Left ventricle myocardium inferior (tissue), 1 donor: ENCODE measurements at places on chromosomes 1 and 21. TPM values are rescaled to one million over a fixed set of nuclear protein-coding genes. Genes with fewer than 3 reads are reported as not detected.
A peak's percentile ranks its signal among the peaks of the same experiment; 100 is the strongest.

DNA sequence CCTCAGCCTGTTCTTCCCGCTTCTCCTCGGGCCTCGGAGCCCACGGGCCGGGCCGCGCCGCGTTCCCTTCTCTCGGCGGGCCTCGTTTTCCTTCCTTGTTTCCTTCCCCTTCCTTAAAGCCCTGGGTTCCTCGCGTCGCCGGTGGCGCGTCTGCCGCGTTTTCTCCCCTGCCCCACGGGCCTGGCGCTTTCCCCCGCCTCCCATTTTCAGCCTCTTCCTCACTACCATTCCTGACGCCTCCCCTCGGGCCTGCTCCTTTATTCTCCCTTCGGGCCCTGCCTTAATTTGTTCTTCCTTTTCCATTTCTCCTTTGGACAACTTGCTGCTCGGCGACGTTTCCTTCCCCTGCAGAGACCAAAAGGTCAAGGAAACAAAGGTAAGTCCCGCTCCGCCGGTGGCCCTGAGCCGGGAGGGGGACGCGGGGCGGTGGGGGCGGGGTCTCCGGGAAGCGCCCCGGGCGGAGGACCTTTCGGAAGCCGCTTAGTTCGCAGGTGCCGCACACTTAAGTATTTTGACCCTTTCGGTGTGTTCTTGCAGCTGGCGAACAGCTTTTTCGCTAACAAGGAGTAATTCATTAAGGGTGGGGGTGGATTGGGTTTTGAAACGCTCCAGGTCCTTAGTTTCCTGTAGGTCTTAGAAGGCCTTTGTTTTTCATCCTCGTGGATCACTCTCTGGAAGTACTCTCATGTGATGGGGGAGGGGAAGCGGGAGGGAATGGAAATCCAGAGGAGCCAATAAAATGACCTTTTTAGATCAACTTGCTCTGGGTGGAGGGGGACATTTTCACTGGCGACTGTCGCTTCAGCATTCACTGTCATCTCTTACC, 780 bp downstream of the YTHDF2 start:
- H3K4me3 ChIP-seq, result peak overlapping the region; percentile 79
- H3K36me3 ChIP-seq, result peaks cover 45% of the 10 kb centered on the region
- no peaks in the 10 kb centered on the region for H3K27me3 ChIP-seq
- DNase-seq, result peak; percentile 24
- H3K4me1 ChIP-seq, result peaks cover 66% of the 10 kb centered on the region
- peak overlapping the region; percentile 87 for H3K27ac ChIP-seq

The FAM78B gene
- 4.5 TPM for total RNA-seq

- peaks cover 7% of the 10 kb centered on the region for H3K4me1 ChIP-seq
- H3K27ac ChIP-seq, result no peak overlapping the region
- peaks cover 61% of the 10 kb centered on the region for H3K36me3 ChIP-seq
- H3K4me3 ChIP-seq, result no peak overlapping the region
- no peaks in the 10 kb centered on the region for H3K27me3 ChIP-seq
These were observed 34.4 kb downstream of the NUCKS1 start for GRCh38 chr1:205715628-205716027.

The S100A14 gene
- total RNA-seq, result 6.5 TPM

DNA sequence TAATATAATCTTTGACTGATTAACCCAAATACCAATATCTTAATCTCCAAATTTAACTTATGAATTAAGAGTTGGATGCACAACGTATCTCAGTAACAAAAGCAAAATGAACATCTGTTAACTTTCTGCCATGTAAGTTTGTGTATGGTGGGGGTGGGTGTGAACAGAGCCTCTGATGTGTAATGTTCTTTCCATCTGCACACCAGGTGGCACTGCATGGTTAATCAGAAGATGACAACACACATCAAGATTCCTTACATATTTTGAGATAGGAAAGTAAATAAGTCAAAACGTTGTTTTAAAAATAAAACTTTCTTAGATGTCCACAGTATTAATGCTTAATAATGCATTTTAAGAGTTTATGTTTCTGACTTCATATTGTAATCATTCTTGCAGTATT, 251.9 kb downstream of the DPYD start:
- H3K36me3 ChIP-seq, result no peaks in the 10 kb centered on the region
- H3K27ac ChIP-seq, result no peak overlapping the region
- H3K4me3 ChIP-seq, result no peak overlapping the region
- DNase-seq, result no peak

DNA sequence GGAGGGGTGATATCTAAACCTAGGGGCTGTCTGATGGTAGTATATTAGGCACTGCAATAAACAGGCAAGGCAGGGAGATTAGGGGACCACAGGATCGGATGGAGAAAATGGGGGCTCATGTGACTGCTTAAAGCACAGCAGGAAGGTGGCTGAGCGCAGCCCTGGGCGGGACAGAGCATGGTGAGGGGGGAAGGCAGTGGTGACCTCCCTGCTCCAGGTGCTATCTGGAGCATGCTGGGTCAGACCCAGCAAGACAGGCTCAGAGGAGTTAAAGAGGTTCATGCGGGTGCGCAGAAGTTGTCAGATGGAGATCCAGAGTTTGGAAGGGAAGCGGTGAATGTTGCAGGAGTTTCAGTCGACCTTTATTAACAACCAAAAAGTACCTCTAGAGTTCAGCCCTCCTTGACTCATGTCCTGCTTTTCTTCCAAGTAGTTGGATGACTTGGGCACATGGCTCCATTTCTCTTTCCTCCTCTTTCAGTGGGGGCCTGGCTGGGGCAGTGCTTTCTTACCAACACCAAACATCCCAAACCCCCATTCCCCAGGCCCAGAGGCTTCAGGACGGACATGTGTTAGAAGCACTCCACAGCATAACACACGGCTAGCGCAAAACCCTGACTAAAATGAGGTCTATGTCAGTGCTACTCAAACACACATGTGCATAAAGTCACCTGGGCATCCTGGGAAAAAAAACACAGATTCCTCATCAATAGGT, 41.5 kb downstream of the CAPN9 start:
- no peak overlapping the region for H3K27ac ChIP-seq
- no peaks in the 10 kb centered on the region for H3K4me1 ChIP-seq
- H3K36me3 ChIP-seq, result no peaks in the 10 kb centered on the region

- no peak overlapping the region for H3K27ac ChIP-seq
- peaks cover 23% of the 10 kb centered on the region for H3K27me3 ChIP-seq
- no peaks in the 10 kb centered on the region for H3K4me1 ChIP-seq
These were observed 140.5 kb downstream of the TIAM1 start for GRCh38 chr21:31203431-31204054.

The KIF26B gene
- total RNA-seq, result 3.5 TPM

The SPRR2F gene
- not detected for total RNA-seq

The CACNA1S gene
- total RNA-seq, result not detected

The SPATA46 gene
- not detected for total RNA-seq

DNA sequence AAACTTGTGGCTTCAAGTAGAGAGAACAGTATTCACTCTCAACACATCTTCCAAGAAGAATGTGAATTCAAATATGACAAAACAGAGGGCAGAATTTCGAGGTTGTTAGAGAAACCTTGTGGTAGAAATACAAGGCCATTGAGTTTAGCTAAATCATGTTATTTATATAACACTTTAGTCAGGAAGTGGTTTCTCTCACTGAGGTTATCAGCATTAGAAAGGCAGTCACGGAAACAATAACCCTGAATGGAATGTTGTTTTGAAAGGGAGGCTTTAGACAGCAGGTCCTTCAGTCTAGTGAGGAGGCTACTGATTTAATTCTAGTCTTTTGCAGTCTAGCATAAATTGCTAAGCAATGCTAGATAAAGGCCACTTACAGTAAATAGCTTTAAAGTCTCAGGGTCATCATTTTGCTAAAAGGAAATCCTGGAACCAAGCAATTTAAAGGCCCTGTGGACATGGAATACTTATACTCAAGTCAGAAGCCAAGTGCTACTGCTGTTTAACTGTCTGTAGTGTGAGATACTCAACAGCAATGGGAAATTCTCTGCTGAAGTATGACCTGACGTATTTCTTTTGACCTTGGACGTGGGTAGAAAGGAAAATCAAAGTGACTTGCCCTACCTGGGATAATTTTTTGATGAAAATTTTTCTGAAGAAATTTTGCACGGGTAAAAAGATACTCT, 89.0 kb upstream of the CHODL start:
- H3K27ac ChIP-seq, result no peak overlapping the region
- H3K36me3 ChIP-seq, result no peaks in the 10 kb centered on the region
- no peak for DNase-seq
- H3K4me1 ChIP-seq, result peaks cover 8% of the 10 kb centered on the region
- H3K4me3 ChIP-seq, result no peak overlapping the region
- no peaks in the 10 kb centered on the region for H3K27me3 ChIP-seq

DNA sequence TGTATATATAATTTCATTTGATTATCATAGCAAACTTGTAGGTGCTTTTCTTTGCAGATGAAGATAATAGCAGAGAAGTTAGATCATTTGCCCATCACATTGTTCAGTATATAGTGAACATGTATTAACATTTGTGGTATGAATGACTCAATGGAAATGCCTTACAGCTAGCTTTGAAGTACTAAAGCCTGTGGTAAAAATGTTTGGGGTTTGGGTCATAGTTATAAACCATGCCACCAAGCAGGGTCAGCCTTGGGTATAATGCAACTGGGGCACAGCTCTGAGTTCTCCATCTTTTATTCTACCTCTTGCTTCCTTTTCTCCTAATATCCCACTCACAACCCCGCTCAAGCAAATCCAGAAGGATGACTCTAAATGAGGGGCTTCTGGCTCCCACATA, 141.6 kb downstream of the KCNT2 start:
- DNase-seq, result no peak
- H3K27me3 ChIP-seq, result no peaks in the 10 kb centered on the region
- H3K27ac ChIP-seq, result no peak overlapping the region
- no peaks in the 10 kb centered on the region for H3K4me1 ChIP-seq
- no peak overlapping the region for H3K4me3 ChIP-seq

The ZNF648 gene
- not detected for total RNA-seq

DNA sequence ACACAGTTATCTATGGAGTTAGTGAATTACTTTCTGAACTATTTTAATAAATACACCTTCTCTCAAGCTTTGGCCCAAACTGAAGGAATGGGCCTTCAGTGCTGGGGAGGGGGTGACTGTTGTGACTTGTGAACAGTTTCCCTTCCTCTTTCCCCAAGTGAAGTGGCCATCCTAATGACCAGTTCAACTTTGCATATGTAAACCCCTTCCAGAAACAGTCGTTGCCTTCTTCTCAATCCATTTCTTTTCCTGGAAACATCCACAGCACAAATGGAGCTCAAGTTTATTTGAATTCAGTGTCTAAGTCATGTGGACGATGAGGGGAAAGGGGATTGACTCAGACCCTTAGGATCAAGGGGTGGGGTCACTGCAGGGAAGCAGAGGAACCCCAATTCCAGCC, 1.3 kb upstream of the INPP5B start:
- H3K27ac ChIP-seq, result no peak overlapping the region
- H3K4me1 ChIP-seq, result peaks cover 29% of the 10 kb centered on the region
- no peaks in the 10 kb centered on the region for H3K27me3 ChIP-seq
- peaks cover 20% of the 10 kb centered on the region for H3K36me3 ChIP-seq
- no peak for DNase-seq

The LMO4 gene
- total RNA-seq, result 35.1 TPM

- H3K36me3 ChIP-seq, result no peaks in the 10 kb centered on the region
- no peak overlapping the region for H3K4me3 ChIP-seq
These were observed 80.1 kb downstream of the SH3BGR start for GRCh38 chr21:39531840-39532239.

GRCh38 chr1:63277195-63278192, 44.9 kb upstream of the FOXD3 start:
- H3K27ac ChIP-seq, result no peak overlapping the region
- no peak overlapping the region for H3K4me3 ChIP-seq
- H3K27me3 ChIP-seq, result peaks cover 40% of the 10 kb centered on the region
- H3K36me3 ChIP-seq, result no peaks in the 10 kb centered on the region
- no peak for DNase-seq

- no peak for DNase-seq
- H3K4me3 ChIP-seq, result no peak overlapping the region
- H3K27me3 ChIP-seq, result no peaks in the 10 kb centered on the region
- H3K27ac ChIP-seq, result peak overlapping the region; percentile 55
- H3K4me1 ChIP-seq, result peaks cover 76% of the 10 kb centered on the region
These were observed 72.1 kb downstream of the UCK2 start for GRCh38 chr1:165899461-165899941.

DNA sequence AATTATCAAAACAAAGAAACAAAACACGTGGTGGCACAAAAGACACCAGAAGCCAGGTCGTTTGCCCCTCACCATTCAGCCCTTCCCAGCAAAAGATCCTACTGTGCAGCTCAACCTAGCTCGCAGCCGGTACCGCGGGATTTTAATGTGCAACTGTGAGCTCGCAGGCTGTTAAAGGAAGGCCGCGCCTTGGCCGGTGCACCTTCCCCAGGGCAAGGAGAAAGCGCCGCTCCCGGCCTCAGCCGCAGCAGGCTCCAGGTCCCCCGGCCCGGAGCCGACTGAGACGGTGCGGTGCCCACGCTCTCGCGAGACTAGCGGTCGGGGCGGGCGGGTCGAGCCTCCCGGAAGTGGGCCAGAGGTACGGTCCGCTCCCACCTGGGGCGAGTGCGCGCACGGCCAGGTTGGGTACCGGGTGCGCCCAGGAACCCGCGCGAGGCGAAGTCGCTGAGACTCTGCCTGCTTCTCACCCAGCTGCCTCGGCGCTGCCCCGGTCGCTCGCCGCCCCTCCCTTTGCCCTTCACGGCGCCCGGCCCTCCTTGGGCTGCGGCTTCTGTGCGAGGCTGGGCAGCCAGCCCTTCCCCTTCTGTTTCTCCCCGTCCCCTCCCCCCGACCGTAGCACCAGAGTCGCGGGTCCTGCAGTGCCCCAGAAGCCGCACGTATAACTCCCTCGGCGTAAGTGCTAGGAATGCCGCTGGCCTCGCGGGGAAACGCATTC, at the start of gene AGL:
Gene AGL (plus strand): TSS at position 618 of the 715 bp plus-strand sequence. CDS start 682 bp downstream, outside the sequence.
- no peaks in the 10 kb centered on the region for H3K27me3 ChIP-seq
- H3K4me1 ChIP-seq, result peaks cover 54% of the 10 kb centered on the region
- DNase-seq, result peak; percentile 85
- peak within 1 kb of the TSS; percentile 84 for H3K4me3 ChIP-seq

The TSHB gene
- total RNA-seq, result not detected

DNA sequence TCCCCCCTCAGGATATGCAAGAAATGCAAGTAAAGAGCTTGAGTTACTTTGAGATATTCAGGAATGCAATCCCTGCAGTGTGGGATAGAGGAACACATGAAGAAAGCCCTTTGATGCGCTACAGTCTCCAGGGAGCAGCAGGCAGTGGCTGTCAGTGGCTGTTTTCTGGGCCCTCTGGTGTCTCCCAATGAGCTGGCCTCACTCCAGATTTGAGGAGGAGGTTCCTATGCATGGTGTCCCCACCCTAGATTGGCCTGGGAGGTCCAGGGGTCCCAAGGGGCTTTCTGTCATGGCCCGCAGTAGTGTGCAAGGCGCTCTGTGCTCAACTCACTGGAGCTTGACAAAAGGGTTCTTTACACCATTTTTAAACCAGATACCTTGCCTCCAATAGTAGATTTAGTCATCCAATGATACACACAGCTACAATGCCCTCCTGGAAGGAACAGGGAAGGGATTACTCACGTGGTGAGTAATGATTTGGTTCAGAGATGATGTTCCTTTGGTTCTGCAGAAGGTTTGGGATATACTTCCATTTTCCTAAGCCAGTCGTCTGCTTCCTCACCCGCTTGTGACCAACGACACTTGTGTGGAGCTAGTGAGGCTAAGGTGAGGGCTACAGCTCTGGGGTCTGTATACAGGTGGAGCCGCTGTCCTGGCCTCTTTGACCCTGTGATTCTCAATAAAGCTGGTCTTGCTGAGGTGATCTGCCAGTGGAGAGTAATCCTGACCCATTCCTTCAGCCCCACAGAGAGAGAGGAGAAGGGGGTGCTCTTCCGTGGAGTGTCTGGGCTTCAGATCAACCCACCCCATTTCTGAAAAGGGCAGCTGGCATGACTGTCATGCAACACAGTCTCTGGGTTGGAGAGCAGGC, 6.6 kb downstream of the BATF3 start:
- DNase-seq, result no peak
- no peaks in the 10 kb centered on the region for H3K4me1 ChIP-seq
- H3K36me3 ChIP-seq, result no peaks in the 10 kb centered on the region
- no peak overlapping the region for H3K4me3 ChIP-seq

The CRABP2 gene
- 0.60 TPM for total RNA-seq
